ENCODE measurements at places on chromosomes 7 and 10.
A peak's percentile ranks its signal among the peaks of the same experiment; 100 is the strongest.

DNA sequence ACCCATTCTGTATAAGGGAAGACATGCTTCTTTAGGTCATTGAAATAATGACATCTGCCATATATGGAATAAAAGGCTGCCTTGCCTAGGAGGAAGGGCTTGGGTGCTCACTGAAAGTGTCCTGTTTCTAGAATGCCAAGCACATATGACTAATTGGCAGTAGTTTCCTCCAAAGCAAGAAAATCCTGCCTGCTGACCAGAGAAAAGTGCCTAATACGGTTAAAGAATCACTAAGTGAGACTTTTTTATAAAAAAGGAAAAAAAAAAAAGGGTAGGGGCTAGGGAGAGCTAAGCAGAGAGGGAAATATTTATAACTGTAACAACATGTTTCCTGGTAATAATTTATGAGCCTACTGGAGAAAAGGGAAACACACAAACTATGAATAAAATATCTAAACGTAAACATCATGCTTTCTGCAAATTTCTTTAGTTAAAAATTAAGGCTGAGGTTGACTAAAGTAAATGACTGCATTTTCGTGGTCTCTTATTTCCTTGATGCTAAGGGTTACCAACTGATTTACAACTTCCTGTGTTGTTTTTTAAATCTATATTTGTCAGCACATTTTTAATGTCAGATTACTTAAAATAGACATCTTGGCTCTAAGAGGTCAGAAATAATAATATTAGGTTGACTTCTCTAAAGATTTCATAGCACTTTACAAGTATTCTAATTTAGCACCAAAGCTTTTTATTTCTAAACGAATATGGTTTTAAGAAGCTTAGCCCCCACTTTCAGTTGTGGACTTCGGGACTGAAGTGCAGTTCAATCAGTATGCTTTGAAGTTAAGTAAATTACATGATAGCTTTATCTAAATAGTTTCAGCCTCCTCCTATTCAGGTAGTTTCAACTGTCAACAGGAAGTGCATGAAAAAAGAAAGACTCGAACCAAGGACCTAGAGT is 89.6 kb downstream of the CABCOCO1 start:
- no peak for DNase-seq

- DNase-seq = no peak
Observed at GRCh38 chr7:134374291-134374690, 57.6 kb upstream of the SLC35B4 start.

DNA sequence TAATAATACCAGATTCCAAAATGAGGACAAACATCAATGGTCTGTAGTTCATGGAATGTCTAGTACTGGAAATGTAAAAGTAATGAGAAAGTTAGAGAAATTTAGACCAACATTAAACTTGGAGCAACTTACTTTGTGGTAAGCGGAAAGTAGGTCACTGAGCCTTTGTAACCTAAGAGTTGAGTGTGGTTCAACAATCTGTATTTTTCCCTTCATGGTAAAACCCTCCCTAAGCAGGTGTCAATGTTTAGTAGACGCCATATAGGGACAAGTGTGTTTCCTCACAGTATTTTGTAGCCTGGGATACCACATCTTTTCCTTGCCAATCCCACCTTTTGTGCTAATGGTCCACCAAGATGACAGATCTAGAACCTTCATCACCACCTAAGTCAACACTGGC is 67.3 kb upstream of the RSU1 start:
- DNase-seq = no peak

GRCh38 chr10:89414879-89415821 is 782 bp downstream of the IFIT5 start:
- DNase-seq = no peak

DNA sequence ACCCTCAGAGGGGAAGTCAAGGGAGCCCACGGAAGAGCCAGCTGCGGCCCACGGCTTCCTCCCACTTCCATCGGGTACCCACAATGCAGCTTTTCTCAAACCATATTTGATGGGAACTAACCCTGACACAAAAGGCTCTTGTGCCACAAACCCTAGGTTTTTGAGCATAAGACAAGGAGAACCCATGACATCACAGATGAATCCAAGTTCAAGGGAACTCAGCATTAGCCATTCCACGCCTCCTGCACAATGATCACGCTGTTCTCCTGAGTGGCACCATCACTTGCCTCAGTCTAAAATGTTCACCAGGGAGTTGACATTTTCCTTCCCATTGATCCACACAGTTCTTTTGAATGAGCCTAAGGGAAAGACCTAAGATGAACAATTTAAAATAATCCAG is 70.4 kb downstream of the ITIH5 start:
- DNase-seq = no peak

DNA sequence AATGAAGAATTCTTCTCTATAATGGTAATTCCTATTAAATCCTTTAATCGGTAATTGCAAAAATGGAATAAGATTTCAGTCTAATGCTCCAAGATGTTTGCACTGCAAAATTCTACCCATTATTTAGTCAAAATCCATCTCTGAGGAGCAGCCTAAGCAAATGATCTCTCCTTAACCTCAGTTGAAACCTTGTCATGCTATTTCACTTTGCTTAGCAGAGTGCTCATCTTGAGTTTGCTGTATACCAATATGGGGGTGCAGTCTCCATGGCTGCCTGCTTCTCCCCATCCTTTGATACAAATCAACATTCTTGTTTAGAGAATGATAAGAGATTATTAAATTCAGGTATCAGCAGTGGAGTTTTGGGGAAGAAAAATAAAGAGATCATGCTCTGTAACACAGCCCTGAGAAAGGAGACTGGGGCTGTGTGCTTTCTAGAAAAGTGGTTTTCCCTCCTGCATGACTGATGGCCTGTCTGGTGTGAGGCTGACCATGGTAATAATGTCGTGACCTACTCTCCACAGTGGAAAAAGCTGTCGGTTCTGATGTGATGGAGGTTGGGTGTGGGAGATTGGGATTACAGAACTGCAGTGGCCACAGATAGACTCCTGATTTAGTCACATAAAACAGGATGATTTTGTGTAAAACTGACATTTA is 982.1 kb downstream of the NRG3 start:
- DNase-seq = no peak

- peak; percentile 80 for DNase-seq
Observed at GRCh38 chr7:147151661-147152060, 1035.1 kb downstream of the CNTNAP2 start.

DNA sequence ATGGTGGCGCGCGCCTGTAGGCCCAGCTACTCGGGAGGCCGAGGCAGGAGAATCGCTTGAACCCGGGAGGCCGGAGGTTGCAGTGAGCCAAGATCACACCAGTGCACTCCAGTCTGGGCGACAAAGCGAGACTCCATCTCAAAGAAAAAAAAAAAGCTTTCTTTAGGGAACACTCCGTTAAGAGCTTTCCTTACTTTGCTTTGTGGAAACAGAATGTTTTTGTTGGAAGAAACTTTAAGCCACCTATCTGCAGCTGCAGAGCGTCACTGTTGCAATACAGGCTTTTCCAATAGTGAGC is 641 bp upstream of the TPK1 start:
- no peak for DNase-seq

GRCh38 chr10:33859319-33860022 is 525.0 kb upstream of the NRP1 start:
- DNase-seq = no peak

- no peak for DNase-seq
Observed at GRCh38 chr7:70944516-70944915, 187.4 kb upstream of the GALNT17 start.

DNA sequence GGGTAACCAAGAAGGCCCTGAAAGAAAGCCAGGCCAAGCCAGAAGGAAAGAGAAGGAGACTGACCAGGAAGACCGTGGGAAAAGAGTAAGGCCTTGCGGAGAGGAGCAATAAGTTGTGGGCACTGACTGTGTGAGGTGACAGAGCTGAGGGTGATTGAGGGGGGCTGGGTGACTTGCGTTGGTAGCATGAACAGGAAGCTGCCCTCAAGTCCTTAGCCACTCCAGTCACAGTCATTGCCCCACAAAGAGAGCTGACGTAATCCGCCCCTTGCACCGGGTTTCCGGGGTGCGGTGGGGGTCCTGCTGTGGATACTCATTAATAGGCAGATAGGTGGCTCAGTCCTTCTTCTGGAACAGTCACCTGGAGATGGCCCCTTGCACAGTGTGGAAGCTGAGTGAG is 16.1 kb upstream of the DMBT1 start:
- no peak for DNase-seq

DNA sequence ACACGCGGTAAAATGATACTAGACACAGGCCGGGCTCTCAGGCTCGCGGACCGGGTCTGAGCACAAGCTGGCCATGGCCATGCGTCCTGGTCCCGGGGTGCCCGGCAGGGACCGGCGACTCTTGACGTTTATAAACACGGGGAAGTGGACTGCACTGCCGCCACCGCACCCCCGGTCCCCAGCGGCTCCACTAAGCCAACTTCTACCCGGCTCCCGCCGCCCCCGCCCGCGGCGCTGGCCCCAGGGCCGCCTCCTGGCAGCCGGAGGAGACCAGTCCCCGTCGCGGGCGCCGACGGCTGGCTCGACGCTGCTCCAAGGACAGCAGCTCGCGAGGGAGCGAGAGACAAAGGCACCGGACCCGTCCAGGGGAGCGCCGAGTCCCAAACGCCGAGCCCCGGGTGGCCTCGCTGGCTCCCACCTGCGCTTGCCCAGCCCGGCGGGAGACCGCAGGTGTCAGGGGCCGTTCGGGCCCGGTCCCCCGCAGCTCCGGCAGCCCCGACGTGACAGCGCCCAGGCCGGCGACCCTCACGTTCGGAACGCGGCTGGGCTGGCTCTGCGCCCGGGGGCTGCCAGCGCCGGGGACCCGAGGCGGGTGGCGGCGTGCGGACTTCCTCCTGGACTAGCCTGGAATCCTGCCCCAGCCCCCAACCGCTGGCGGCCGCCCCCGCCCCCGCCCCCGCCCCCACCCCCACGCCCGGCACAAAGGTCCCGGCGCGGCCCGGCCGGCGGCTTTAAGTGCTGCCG is 517 bp downstream of the ITGB1 start:
- no peak for DNase-seq

GRCh38 chr10:83580373-83581012 is 558.8 kb upstream of the GHITM start:
- no peak for DNase-seq

- no peak for DNase-seq
Observed at GRCh38 chr7:118793582-118793981, 569.1 kb downstream of the ANKRD7 start.

DNA sequence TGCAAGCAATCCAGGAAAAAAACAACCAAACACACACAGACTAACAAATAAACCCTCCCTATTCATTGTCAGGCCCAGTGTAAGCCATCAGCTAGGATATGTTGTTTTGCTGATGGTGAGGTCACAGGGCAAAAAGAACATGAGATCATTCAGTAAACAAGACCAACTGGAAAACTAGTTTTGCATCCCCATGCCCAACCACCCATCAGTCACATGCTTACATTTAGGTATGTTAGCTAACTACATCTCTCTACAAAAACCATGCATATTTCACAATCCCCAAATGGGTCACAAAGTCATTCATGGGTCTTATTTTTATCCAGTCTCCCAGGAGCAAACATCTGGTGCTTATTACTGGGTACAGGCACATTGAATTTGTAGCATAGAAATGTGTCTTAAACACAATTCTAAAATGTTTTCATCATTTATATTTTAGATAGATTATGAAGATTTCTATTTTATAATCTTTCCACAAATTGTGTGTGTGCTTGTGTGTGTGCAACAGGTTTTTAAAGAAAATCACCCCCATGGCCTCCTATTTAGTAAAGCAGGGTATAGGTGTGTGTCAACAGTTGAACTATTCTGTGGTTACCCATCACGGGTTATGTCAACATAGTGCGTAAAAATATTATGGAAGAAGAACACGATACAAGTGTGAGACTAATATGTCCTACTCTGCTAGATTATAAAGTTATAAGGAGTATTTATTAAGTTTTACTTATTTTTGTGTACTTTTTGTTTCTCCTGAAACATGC is 103.8 kb upstream of the AKR1E2 start:
- DNase-seq = no peak

- no peak for DNase-seq
Observed at GRCh38 chr10:4006858-4007257, 221.8 kb upstream of the KLF6 start.

GRCh38 chr10:34292675-34293074 is 522.4 kb downstream of the PARD3 start:
- DNase-seq = no peak

DNA sequence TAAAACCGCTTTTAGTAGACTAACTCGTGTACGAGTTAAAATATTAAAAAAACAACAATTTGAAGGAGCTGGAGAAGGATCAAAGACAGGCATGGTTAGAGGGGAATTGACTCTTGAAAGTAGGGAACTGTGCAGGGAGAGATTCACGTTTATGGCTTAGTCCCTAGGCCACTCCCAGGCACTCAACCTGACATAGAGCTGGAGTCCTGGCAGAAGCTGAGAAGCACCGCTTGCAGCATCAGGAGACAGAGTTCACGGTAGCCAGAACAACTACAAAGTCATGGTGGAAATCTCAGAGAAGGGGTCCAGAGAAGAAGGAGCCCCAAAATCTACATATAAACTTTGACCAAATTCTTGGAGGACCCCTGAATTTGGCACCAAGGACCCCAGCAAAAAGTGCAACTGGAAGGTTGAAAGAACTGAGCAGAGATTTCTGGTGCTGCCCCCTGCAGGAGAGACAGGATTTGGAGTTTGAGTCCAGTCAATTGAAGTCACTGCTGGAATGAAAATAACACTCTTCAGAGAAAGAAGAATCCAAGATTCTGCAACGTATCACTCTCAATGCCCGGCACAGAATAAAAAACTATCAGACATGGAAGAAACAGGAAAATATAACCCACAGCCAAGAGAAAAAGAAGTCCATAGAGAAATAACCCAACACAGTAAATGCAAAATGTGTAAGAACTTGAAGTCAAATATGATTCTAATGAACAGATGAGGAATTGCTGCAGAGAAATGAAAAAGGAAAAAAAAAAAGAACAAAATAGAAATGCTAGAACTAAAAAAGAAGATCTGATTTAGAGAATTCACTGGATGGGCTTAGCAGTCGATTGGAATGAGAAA is 493.3 kb upstream of the PODXL start:
- no peak for DNase-seq

DNA sequence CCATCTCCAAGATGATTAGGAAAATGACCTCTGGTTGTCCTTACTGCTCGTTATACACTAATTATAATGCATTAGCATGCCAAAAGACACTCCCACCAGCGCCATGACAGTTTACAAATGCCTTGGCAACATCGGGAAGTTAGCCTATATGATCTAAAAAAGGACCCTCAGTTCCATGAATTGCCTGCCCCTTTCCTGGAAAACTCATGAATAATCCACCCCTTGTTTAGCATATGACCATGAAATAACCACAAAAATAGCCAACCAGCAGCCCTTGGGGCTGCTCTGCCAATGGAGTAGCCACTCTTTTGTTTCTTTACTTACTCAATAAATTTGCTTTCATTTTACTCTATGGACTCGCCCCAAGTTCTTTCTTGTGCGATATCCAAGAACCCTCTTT is 41.6 kb upstream of the KCNMA1 start:
- DNase-seq = no peak

GRCh38 chr10:118403967-118404366 is 61.8 kb upstream of the FAM204A start:
- DNase-seq = no peak
